SIG-M5 (cell line): ENCODE measurements at places on chromosomes 11 and 22.

- no peak for DNase-seq
Measured at GRCh38 chr11:119319700-119320239, 2.8 kb upstream of the MCAM start.

DNA sequence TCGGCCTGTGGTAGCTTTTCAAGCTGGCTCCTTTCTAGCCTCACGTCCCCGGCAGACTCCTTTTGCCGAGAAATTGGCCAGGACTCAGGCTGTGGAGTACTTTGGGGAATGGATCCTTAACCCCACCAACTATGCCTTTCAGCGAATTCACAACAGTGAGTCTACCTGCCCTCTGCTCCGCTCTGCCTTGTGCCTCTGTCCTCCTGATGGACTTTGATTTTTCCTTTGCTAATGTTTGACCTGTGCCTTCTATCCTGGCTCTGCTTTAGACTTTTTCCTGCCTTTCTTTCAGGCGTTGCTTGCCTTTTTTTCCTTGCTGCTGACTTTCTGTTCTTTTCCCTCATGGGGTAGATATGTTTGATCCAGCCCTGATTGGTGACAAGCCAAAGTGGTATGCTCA is 12.5 kb downstream of the MADD start:
- DNase-seq = no peak

- DNase-seq = no peak
Measured at GRCh38 chr11:43925063-43925931, 17.1 kb upstream of the C11orf96 start.

- no peak for DNase-seq
Measured at GRCh38 chr11:85740481-85741400, 54.7 kb upstream of the CCDC89 start.

- no peak for DNase-seq
Measured at GRCh38 chr22:38415561-38416321, 39.3 kb downstream of the KCNJ4 start.

DNA sequence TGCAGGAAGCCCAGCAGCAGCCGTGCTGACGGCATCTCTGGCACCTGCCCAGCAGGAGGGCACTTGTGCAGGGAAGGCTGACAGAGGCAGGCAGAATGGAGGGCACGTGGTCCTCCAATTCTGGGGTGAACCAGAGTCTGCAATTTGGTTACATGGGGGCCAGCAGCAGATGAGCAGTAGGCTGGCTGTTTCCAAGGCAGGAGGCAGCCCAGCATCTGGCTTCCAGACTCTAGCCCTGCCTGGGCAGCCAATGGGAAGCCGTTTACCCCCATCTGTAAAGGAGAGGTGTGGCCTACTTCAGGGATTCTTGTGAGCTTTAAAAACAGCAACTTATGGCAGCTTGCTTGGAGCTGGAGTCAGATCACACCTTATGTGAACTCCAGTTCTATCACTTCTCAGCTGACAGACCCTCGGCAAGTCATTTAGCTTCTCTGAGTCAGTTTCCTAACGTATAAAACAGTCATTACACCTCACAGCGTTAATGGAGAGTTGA is 27.9 kb upstream of the RASL10A start:
- no peak for DNase-seq

- DNase-seq = no peak
Measured at GRCh38 chr11:8286886-8287285, 23.2 kb upstream of the LMO1 start.

DNA sequence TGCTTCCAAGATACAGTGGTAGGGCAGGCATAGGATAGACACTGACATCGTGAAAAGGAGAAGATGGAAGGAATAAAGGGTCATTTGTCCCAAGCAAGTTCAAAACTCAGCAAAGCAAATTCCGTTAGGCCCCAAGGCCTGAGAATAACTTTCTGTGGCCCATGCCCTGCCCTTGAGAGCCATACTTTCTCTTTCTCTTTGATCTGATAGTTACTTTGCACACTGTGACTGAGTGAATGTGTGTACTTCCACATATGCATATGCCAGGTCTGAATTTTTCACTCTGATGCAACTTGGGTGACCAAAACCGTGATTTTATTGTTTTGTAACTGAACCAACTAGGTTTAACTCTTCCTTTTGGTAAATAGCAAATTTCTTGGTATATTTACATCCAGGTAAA is 371.5 kb downstream of the RAB38 start:
- DNase-seq = no peak

DNA sequence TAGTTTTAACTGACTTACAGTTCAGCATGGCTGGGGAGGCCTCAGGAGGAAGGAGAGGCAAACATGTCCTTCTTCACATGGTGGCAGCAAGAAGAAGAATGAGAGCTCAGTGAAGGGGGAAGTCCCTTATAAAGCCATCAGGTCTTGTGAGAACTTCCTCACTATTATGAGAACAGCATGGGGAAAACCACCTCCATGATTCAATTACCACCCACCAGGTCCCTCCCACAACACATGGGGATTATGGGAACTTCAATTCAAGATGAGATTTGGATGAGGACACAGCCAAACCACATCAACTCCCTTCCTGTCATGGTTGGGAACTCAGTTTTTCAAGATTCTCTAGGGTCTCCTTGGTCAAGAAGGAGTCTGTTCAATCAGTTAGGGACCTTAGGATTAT is 432.9 kb upstream of the CNTN5 start:
- no peak for DNase-seq

GRCh38 chr11:79486242-79486984 is 45.6 kb upstream of the TENM4 start:
- DNase-seq = no peak

- DNase-seq = no peak
Measured at GRCh38 chr11:70210051-70210501, 7.0 kb downstream of the FADD start.

- no peak for DNase-seq
Measured at GRCh38 chr11:97622795-97623194, 1233.0 kb downstream of the JRKL start.

DNA sequence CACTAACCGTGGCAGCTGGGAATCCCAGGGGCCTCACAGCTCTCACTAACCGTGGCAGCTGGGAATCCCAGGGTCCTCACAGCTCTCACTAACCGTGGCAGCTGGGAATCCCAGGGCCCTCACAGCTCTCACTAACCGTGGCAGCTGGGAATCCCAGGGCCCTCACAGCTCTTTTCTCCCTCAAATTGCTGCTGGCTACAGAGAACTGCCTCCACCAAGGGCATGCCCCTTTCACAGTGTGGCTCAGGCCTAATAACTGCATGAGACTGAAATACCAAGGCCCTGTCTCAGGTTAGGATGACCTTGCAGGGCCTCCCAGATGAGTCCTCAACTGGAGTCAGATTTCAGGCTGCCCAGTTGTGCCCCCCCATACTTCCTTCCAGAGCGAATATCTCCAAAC is 35.1 kb upstream of the GGTLC2 start:
- no peak for DNase-seq

DNA sequence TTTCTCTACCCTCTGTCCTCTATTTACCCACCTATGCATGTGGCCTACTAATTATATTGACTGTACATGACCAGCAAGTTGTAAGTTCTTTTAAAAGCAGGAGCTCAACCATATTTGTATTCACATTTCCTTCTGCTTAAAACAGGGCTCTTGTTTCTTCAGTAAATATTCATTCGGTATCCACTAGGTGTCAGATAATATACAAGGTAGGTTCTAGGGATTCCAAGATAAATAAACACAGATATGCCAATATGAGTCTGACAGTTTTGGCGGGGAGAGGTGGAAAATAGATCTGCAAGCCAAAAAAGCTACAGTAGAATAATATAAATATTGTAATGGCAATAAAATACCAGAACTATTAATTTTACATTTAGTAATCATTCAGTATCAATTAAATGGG is 15.3 kb upstream of the RAB30 start:
- DNase-seq = no peak

GRCh38 chr11:116504541-116505297 is 268.1 kb downstream of the BUD13 start:
- no peak for DNase-seq

GRCh38 chr22:50507991-50508884 is at the start of gene NCAPH2:
NCAPH2 (plus strand) TSS chr22:50508224; CDS start chr22:50508338, 114 bp downstream.
- no peak for DNase-seq

GRCh38 chr11:109644152-109644551 is 222.2 kb downstream of the C11orf87 start:
- no peak for DNase-seq

- no peak for DNase-seq
Measured at GRCh38 chr11:35787013-35787504, 124.5 kb downstream of the TRIM44 start.

DNA sequence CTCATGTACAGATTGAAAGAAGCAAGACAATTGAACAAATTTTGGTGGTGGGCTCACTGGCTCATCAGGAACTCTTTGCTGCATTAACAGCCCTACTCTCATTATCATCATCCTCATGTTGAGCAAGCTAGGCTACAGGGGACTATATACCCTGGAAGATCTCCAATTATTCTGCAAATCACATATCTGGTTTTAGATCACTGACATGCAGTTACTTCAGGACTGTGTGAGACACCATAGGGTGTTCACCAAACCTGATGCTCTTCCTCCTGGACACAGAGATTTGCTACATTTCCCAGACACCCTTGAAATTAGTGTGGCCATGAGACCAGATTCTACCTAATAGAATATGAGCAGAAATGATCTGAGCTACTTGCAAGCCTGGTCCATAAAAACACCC is 23.0 kb upstream of the ME3 start:
- DNase-seq = no peak

GRCh38 chr11:47185305-47186075 is 744 bp downstream of the PACSIN3 start:
- DNase-seq = no peak

- no peak for DNase-seq
Measured at GRCh38 chr11:40139066-40139465, 1320.4 kb downstream of the LRRC4C start.

DNA sequence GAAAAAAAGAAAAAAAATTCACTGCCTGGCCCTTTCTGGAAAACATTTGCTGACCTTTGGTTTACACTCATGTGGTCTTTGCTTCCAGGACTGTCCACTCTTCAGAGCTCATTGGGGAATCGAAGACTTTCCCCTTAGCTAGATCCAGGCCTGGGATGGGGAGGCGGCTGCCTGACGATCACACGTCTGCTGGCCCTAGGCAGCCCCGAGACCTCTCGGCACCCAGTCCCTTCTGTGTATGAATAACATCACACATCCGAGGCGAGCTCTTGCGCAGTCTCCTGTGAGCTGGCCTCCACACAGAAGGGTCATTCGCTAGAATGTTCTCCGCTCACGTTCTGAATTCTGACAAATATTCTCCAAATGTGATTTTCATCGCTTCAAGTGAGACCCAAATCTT is 25.7 kb upstream of the GAL start:
- DNase-seq = no peak

GRCh38 chr11:65571420-65571819 is 918 bp upstream of the FAM89B start:
- no peak for DNase-seq

GRCh38 chr11:72750556-72751115 is 1.6 kb downstream of the ARAP1 start:
- no peak for DNase-seq

DNA sequence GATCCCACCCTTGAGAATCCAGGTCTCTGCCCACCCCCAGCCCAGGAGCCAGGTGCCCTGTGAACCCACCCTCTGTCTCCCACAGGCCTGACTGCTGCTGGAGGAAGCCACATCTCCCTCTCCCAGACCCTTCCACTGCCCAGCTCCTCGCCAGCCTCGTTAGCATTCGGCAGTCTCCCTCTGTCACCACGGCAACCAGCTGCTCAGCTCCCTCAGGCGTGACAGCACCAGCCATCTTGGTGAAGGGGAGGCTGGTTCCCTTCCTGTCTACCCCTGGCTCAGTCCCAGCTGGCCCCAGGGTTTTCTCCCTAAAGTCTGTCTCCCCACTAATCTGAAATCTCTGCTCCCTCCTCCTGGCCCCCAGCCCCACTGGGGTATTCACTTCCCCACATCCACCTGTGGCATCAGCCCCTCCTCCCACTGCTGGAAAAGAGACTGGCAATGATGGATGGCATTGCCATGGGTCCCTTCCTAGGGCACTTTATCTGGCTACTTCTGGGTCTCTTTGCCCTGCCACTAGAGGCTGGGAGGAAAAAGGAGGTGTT is 28.1 kb downstream of the NRXN2 start:
- no peak for DNase-seq
